GM13977 (cell line): ENCODE measurements at places on chromosomes 11 and 22.
A peak's percentile ranks its signal among the peaks of the same experiment; 100 is the strongest.

GRCh38 chr11:21069909-21070308 lies 400.5 kb downstream of the NELL1 start:
- DNase-seq, result no peak

DNA sequence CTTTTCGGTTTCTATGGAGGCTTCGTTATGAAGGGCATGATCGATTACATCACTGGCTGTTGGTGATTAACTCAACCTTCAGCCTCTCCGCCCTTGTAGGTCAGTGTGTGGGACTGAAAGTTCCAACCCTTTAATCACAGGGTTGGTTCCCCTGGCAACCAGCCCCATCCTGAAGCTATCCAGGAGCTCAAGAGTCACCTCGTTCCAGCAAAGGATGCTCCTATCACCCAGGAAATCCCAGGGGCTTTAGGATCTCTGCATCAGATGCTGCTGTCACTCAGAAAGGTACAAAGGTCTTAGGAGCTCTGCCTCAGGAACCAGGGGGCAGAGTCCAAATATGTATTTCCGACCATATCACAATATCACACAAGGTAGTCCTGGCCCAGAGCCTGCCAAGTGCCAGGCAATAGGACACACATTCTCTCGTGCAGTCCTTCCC lies 123.5 kb upstream of the PARVA start:
- no peak for DNase-seq

- no peak for DNase-seq
These were observed 19.4 kb downstream of the SDHD start for GRCh38 chr11:112106070-112106469.

DNA sequence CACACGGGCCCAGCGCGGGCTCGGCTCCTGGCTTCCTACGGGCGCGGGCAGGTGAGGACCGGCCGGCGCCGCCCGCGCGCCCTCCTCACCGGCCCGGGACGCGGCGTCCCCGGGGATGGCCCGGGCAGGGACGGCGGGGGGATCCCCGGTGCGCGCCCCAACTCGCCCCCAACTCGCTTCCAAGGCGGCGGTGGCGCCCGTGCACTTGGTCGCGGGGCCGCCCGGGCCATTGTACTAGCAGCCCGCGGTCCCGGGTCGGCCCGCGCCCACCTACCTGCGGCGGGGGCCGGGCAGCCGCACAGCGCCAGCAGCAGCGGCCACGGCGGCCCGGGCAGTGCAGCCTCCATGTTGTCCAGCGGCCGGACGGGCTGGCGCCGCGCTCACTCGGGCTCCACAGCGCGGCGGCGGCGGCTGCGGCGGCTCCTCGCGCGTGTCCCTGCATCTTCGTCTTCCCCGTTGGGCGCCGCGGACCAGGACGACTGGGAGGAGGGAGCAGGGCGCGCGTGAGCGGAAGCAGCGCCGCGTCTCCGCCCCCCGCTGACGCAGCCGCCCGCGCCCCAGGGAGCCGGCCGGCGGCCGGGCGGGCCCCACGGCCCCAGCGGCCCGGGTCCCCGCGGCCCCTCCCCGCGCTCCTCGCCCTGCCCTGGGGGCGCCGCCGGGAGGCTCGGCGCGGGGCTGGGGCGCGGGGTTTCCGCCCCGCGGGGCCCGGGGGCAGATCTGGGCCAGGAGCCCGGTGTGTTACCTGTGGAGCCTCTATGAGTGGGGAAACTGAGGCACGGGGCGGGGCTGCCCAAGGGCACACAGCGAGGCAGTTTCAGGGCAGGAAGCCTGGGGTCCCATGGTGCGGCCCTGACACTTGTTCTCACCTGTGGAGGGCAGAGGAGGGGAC lies 159.3 kb upstream of the GRK3 start:
- DNase-seq, result peak; percentile 92

DNA sequence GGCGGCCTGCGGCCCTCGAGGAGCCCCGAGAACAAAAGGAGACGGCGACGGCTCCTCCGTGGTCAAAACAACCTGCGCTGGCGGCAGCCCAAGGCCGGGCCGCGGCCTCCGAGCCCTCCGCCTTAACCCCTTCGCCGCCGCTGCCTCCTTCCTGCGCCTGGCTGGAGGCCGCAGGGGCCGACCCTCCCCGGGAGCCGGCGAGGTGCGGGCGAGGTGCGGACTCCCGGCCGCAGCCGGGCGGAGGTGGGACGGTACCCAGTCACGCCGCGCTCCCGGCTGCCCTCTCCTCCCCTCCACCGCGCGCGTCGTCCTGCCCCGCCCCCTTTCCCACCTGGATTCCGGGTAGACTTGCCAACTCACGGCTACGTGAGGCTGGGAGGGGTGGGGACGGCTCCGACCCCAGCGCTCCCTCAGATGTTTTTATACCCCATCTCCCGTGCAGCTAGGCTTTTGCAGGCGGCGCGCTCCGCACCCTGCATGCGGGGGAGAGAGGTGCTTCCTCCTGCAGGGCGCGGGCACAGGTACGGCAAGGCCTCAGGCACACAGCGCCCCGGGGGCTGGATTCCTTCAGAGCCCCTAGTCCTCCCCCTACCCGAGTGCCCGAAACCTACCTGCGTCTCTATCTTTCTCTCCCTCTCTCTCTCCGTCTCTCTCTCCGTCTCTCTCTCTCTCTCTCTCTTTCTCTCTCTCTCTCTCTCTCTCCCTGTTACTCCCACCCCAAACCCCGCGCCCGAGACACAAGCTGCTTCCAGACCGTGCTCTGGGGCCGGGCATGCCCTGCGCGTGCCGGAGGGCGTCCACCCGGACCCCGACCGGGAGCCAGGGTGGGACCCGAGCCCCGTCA lies 2.0 kb downstream of the PDGFB start:
- DNase-seq, result no peak

DNA sequence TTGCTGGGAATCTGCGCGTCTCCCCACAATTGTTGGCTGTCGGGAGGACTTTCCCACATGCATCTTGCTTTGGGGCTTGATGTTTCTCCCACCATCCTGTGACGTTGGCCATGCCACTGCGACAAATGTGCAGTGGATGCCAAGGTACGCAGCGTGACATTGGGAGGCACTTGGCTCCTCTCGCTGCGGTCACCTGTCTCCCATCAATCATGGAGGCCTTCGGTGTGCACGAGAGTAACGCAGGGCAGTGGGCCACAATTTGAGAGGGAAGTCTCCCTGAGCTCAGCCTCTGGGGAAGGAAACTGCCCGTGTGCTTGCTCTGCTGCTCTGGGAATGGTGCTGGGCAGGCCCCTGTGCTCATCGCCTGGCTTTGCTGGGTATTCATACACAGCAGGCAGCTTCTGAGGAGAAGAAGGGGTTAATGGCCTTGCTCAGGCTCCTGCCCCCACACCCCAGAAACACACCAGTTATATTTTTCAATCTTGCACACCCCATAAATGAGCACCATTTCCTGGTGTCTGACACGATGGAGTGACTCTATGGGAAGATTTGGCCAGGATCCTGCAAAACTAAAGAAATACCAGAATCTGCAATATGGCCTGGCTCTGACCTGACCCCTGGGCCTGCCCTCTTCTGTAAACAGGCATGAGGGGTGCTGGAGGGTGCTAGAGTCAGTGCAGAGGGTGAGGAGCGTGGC lies 153.5 kb downstream of the ADAMTS15 start:
- no peak for DNase-seq

- DNase-seq, result peak; percentile 77
These were observed 17.2 kb downstream of the POLR3H start for GRCh38 chr22:41526830-41527799.

DNA sequence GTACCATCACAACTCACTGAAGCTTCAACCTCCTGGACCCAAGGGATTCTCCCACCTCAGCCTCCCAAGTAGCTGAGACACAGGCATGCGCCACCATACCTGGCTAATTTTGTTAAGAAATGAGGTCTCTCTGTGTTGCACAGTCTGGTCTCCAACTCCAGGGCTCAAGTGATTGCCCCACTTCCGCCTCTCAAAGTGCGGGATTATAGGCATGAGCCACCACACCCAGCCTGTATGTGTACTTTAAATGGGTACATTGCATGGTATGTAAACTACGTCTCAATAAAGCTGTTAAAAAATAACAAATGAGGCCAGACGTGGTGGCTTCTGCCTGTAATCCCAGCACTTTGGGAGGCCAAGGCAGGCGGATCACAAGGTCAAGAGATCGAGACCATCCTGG lies 36.2 kb upstream of the DDX6 start:
- DNase-seq, result no peak

DNA sequence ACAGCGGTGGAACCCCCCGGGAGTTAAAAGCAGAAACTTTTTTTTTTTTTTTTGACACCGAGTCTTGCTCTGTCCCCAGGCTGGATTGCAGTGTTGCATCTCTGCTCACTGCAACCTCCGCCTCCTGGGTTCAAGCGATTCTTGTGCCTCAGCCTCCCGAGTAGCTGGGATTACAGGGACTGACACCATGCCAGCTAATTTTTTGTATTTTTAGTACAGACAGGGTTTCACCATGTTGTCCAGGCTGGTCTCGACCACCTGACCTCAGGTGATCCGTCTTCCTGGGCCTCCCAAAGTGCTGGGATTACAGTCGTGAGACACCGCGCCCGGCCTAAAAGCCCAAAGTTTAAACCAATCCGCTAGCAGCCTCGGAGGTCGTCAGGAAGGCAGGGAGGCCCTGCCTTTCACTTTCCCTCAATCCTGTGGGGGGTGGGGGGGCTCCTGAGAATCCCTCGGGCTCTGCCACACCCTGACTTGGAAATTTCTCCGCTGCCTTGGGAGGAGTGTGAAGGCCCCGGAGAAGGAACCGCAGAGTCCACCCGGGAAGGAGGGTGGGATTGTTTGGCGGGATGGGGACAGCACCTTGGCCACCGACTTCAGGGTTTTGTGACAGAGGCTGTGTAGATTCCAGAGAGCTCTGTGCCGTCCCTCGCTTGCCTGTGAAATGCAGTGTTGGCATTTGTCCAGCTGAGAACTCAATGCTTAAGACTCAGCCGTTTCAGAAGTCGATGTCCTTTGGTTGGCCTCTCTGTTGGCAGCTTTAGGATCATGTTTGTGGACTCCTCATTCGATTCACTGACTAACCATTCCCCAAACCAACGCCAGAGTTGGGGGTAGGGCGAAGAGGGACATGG lies 1.0 kb downstream of the ARHGAP8 start:
- DNase-seq, result no peak

- DNase-seq, result no peak
These were observed 43.3 kb downstream of the CYB5R2 start for GRCh38 chr11:7630002-7630401.

- DNase-seq, result no peak
These were observed 8.2 kb upstream of the SYT8 start for GRCh38 chr11:1826552-1827094.

DNA sequence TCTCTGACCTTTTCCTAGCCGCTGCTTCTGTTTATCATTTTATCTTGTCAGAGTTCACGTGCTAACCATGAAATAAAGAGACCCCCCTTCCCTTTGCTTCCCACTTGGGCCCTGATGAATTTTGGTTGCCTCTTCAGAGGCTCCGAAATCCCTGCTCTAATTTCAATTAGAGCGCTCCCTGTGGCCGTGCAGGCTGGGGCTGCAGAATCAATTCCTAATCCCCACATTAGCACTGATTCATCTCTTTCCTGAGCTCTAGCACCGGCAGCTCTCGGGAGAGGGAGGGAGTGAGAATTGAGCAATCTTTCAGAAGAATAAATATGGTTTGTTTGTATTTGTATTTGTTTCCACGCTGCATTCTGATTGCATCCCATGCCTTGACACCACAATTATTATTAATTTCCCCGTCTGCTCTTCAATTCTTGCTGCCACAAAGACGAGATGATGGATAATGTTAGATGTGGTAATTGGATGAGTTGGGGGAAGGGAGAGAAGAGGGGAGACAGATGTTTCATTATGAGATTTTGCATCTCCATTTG lies 76.9 kb downstream of the NTM start:
- no peak for DNase-seq

GRCh38 chr11:11129118-11129517 lies 223.9 kb downstream of the CSNK2A3 start:
- DNase-seq, result no peak

GRCh38 chr11:20080032-20080685 lies 80.1 kb downstream of the DBX1 start:
- no peak for DNase-seq
